ENCODE measurements at places on chromosomes 1 and 21. TPM values are rescaled to one million over a fixed set of nuclear protein-coding genes. Genes with fewer than 3 reads are reported as not detected.

CHRM3 gene
- 21.5 TPM for total RNA-seq

USP24 gene
- total RNA-seq: 25.2 TPM

ASTN1 gene
- total RNA-seq: not detected

SPRR5 gene
- not detected for total RNA-seq

SYDE2 gene
- 9.1 TPM for total RNA-seq

S100A8 gene
- total RNA-seq: not detected

HRNR gene
- not detected for total RNA-seq

SPRR4 gene
- total RNA-seq: not detected

GJA9 gene
- not detected for total RNA-seq

UQCRHL gene
- total RNA-seq: 1.1 TPM

PTPRC gene
- total RNA-seq: 0.52 TPM

CNIH3 gene
- total RNA-seq: 16.1 TPM

- no peak for DNase-seq
Observed at GRCh38 chr1:31906557-31906956, 31.6 kb downstream of the PTP4A2 start.

GRCh38 chr1:223750730-223751570, 38.6 kb downstream of the CAPN2 start:
- DNase-seq: no peak

DNA sequence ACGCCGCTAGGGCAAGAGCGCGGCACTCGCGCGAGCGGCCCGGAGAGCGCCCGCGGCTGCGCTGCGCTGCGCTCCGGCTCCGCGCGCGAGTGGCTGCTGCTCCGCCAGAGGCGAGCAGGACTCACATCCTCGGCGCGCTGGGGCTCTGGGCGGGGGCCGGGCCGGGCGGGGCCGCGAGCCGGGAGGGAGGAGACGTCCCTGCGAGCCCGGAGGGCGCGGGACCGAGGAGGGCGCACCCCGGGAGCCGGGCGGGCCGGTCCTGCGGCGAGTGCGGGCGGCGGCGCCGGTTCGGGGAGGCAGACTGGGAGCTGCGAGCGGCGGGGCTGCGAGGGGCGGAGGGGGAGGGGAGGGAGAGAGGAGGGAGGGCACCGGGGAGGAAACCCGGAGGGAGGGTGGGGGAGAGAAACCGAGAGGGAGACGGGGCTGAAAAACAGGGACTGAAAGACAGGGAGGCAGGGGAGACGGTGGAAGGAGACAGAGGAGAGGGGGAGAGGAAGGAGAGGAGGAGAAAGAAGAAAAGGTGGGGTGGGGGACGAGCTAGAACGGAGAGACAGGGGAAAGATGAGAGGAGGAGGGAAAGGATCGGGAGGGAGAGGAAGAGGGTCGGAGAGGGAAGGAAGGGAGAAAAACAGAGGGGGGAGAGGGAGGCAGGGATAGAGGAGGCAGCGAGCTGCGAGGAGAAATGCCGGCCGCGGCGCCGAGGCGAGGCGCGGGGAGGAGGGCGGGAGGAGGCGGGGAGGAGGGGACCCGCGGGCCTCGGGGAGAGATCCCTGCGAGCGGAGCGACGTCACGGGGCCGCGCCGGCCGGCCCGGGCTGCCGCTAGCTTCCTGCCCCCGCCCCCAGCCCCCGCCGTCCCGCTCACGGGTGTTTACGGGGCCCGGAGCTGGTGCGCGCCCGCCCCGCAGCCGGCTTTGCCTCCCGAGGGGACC, at the start of gene CAMK2N1:
Gene CAMK2N1 (minus strand): TSS at position 684 of the 930 bp plus-strand sequence. CDS start 831 bp downstream, outside the sequence.
- DNase-seq: peak; percentile 52

DNA sequence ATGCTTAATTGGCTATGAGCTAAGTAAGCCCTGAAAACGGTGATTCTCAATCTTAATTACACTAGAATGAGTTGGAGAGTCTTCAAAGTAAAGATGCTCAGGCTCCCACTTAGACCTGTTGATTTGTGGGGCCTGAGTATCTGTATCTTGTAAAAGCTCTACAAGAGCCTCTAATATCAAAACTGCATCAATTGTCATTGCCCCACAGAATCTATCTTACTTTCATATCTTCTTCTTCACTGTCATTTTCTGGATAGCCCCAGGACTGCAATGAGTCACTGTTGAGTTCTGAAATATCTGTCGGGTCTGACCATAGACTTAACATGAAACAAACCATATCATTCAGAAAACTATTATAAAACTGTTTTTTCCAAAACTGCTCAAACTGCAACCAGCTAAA, 102.8 kb upstream of the SERTAD4 start:
- DNase-seq: no peak

GRCh38 chr1:39639305-39640130, at the start of gene HEYL:
Gene HEYL, minus strand, starts transcription at chr1:39639643. Its CDS starts 18 bp downstream, at chr1:39639625.
- DNase-seq: no peak

DNA sequence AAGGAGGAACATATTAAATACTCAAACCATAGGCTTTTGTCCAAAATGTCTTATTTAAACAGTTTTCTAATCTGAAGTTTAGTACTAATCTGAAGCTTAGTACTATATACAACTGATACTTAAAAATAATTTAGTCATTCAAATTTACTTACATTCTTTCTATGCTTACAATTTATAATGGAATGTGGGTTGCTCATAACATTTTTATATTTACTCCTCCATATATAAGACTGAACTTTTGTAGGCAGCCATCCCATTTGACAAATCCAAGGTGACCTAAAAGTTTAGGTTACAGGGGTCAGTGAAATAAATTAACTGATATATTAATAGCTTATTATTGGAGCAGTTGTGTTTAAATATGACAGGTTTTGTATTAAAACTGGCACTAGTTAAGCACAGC, 570.6 kb downstream of the DPYD start:
- no peak for DNase-seq

GRCh38 chr1:65813956-65814355, 21.3 kb downstream of the PDE4B start:
- peak; percentile 30 for DNase-seq

DNA sequence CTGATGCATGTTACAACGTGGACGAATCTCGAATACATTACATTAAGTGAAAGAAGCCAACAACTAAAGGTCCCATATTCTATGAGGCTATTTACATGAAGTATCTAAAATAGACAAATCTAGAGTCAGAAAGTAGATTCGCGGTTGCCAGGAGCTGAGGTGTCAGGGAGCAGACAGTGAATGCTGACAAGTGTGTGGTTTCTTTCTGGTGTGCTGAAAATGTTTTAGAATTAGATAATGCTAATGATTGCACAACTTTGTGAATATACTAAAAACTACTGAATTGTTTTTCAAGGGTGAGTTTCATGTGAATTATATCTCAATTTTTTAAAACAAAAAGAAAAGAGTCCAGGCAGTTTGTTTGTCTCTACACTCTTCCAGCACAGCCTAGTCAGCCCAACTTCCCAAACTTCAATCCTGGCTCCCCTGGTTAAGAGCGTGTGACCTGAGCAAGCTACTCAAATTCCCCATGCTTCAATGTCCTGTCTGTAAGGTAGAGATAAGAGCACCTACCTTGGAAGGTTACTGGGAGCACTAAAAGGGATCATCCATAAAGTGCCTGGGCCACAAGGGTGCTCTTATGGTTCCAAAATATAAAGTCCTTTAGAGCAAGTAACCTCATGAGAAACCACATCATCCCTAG, 20.9 kb downstream of the HLCS start:
- DNase-seq: no peak

- DNase-seq: no peak
Observed at GRCh38 chr21:42386034-42386591, 9.7 kb downstream of the TMPRSS3 start.

- DNase-seq: no peak
Observed at GRCh38 chr1:203359010-203359571, 8.2 kb upstream of the FMOD start.

GRCh38 chr21:45981151-45982091, at the start of gene COL6A1:
Gene COL6A1, plus strand, starts transcription at chr21:45981770. Its CDS starts 81 bp downstream, at chr21:45981851.
- peak; percentile 86 for DNase-seq

DNA sequence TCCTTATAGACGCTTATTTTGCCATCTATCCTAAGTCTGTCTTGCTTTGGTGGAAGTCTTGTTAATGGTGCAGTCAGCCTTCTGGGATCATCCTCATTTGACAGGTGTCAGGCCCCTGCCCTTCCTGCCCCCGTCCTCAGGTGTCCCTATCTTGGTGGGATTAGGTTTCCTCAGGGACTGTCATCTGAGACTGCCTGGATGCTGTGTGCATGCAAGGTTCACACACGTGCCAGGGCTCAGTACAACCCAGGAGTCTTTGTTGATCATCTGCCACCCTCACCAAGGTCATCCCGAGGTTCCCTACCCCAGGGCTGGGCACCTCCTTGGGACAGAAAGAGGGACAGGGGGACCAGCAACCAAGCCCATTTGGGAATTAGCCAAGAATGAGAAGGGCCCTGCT, 18.0 kb downstream of the PADI2 start:
- DNase-seq: no peak

- no peak for DNase-seq
Observed at GRCh38 chr1:198143797-198144196, 13.0 kb upstream of the NEK7 start.

GRCh38 chr1:167916766-167917511, 3.0 kb upstream of the ADCY10 start:
- DNase-seq: no peak

GRCh38 chr1:223724376-223724775, 12.0 kb downstream of the CAPN2 start:
- no peak for DNase-seq

GRCh38 chr1:22259551-22260282, 116.8 kb upstream of the WNT4 start:
- no peak for DNase-seq

GRCh38 chr1:202276920-202277319, 64.8 kb downstream of the UBE2T start:
- DNase-seq: no peak

GRCh38 chr1:77539519-77540142, 142.8 kb downstream of the ZZZ3 start:
- peak; percentile 94 for DNase-seq

DNA sequence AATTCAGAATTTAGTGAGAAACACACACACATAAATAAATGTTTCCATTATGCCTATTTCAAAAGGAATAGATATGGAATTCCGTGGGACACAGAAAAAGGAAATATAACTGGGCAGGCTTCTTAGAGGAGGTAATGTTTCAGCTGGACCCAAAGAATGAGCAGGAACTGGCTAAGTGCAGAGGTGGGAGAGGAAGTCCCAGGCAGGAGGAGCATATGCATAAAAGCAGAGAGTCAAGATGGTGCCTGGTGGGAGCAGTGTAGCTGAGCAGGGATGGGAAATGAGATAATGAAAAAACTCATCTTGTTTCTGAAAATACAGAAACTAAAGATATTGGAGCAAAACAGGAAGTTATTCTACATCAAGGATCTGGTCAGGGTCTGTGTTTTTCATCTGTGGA, 115.2 kb upstream of the MAGI3 start:
- DNase-seq: no peak

GRCh38 chr1:65297706-65298105, 11.6 kb upstream of the DNAJC6 start:
- DNase-seq: no peak

- DNase-seq: no peak
Observed at GRCh38 chr1:164805399-164805798, 246.4 kb downstream of the PBX1 start.

GRCh38 chr1:207362962-207363860, 41.7 kb downstream of the CD55 start:
- peak; percentile 9 for DNase-seq

- peak; percentile 73 for DNase-seq
Observed at GRCh38 chr1:157968508-157968907, 24.9 kb upstream of the KIRREL1 start.

- DNase-seq: peak; percentile 13
Observed at GRCh38 chr1:174931214-174931613, 68.5 kb upstream of the CACYBP start.

DNA sequence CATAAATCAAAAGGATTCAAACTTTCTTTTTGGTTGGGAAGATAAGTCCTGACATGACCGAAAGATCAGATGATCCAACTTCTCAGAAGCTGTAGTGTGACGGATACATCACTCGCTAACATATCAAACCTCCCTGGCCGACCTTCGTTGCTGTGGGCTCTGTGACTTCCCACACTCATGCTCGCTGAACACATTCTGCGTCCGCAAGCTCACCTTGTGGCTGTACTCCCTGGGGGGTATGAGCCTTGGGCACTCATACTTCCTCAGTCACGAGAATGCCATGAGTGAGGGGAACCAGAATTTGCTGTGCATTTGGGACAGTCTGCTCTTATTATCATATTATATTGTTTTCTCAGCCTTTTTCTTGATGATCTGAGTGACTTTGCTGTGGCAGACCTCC, 105.4 kb downstream of the RWDD3 start:
- no peak for DNase-seq

GRCh38 chr1:70084314-70084915, 121.0 kb downstream of the LRRC40 start:
- DNase-seq: peak; percentile 13

- DNase-seq: no peak
Observed at GRCh38 chr1:109787845-109788601, 24.3 kb upstream of the EPS8L3 start.

DNA sequence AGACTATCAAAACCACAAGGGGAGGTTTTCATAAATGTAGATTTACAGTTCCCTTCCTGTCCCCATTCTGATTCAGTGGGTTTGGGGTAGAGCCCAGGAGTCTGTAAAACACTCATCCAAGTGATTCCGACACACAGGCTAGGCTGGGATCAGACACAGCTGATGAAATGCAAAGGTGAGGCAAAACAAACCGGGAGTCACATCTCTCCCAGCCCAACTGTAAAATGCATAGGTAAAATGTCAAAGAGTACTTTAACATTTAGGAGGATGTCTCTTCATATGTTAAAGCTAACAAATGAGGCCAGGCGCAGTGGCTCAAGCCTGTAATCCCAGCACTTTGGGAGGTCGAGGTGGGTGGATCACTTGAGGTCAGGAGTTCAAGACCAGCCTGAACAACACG, 45.0 kb downstream of the ZNF281 start:
- no peak for DNase-seq

DNA sequence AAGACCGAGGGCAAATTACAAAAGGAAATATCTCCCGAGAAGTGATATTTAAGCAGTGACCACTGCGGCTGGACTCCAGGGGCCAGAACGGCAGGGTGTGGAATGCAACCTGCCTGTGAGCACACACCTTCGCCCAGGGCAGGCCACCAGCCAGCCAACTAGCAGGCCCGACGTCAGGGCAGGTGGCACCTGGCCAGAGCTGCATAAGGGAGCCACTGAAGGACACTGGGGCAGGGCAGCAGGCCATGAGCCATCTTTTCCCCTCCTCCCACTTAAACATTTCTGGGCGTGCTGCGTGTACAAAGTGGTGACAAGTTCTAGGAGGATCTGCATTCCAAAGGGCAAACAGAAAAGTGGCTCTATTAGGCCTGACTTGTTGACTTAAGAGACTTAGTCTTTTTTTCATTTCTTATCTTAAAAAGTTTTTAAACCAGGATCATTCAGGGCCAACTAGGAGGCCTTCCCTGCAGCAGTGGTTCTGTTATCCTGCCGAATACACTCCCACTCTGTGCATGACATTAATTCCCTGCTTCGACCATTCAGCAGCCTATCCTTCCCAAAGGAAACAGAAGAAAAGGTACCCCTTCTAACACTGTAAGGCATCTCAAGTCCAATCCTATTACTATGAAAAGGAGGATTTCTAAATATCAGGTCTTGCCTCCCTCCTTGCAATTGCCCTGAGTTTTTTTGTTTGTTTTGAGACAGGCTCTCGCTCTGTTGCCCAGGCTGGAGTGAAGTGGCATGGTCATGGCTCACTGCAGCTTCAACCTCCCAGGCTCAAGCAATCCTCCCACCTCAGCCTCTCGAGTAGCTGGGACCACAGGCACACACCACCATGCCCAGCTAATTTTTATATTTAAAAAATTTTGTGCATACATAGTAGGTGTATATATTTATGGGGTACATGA, 96.3 kb downstream of the BCAR3 start:
- DNase-seq: peak; percentile 61

- DNase-seq: no peak
Observed at GRCh38 chr1:184022668-184023067, 14.9 kb downstream of the COLGALT2 start.

All from HFFc6 (cell line).